RWPE1 (cell line): ENCODE measurements at places on chromosomes 2 and 18.
A peak's percentile ranks its signal among the peaks of the same experiment; 100 is the strongest.

- no peak for DNase-seq
These were observed 11.2 kb upstream of the ATP9B start for GRCh38 chr18:79058007-79058406.

DNA sequence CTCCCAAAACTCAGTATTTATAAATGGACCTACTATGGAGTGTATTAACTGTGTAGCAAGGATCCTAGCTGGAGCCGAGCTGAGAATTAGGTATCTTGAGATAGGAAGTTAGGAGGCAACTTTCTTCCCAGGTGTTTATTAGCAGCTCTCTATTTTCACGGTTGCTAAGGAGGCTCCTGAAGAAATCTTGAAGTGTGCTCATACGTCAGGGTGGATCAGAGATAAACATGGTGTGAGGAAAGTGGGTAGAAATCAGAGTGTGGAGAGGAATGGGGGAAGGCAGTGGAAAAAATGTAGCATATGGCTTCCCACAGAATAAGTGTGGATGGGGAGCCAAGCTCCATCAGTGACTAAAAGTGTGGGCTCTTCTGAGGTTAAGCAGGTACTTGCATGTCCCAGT is 104.3 kb downstream of the ABCA12 start:
- no peak for DNase-seq

GRCh38 chr2:72112981-72113846 is 34.4 kb downstream of the CYP26B1 start:
- no peak for DNase-seq

GRCh38 chr2:45119855-45120254 is 110.6 kb upstream of the SIX2 start:
- DNase-seq = peak; percentile 62

DNA sequence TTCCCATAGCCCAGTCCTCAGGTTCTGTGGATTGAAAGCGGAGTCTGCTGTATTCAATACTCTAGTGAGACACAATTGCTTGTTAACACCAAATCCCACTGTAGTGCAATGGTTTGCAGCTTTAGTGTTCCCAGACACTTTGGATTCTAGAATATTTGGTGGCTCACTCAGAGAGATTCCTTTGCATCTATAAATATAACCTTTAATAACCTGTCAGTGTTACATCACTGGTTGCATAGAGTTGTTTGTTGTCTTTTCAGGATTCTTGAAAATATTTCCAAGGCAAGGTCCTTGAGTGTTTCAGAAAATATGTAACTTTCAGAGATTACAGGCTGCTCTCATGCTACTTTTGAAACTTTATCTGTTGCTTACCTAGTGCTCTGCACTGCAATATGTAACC is 157.5 kb downstream of the ZEB2 start:
- no peak for DNase-seq

- DNase-seq = no peak
These were observed 402.8 kb downstream of the TXNL1 start for GRCh38 chr18:56235481-56236013.

- no peak for DNase-seq
These were observed 125.6 kb downstream of the CTNNA2 start for GRCh38 chr2:79638410-79638809.

DNA sequence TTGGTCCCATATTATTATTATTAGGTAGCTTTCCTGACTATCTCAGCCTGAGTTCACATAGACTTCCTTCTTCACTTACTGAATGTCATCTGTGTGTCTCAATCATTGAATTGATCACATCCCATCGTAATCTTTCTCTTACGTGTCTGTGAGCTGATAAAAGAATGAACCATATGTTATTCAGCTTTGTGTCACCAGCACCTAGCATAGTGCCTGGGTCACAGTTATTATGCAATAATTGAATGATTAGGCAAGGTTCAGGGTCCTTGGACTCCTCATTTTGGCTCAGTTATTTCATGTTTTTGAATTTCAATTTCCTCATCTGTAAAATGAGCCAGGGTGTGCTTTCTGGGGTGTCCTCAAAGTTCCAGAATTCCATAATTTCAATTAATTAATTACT is 107.2 kb downstream of the ZEB2 start:
- no peak for DNase-seq

- DNase-seq = no peak
These were observed 13.7 kb downstream of the MYCN start for GRCh38 chr2:15953891-15954680.

- peak; percentile 8 for DNase-seq
These were observed 32.7 kb downstream of the NLRC4 start for GRCh38 chr2:32231959-32232358.

- DNase-seq = no peak
These were observed 31.3 kb downstream of the NCK2 start for GRCh38 chr2:105775809-105776559.

DNA sequence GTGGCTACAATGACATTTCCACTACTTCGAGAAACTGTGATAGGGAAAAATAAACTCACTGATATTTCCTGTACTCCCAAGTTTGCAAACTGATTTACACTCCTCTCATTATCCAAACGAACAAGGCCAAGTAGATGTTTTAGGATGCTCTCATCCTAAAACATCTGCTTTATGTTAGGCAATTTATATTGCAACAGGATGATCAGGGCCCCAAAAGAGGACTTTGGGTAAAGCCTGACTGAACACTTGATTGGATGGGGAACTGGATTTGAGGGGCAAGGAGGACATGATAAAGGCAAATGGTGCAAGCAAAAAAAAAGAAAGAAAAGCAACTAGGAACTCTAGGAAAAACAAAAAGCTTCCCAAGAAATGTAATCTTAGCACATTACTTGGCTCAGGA is 2.1 kb upstream of the HES6 start:
- no peak for DNase-seq

DNA sequence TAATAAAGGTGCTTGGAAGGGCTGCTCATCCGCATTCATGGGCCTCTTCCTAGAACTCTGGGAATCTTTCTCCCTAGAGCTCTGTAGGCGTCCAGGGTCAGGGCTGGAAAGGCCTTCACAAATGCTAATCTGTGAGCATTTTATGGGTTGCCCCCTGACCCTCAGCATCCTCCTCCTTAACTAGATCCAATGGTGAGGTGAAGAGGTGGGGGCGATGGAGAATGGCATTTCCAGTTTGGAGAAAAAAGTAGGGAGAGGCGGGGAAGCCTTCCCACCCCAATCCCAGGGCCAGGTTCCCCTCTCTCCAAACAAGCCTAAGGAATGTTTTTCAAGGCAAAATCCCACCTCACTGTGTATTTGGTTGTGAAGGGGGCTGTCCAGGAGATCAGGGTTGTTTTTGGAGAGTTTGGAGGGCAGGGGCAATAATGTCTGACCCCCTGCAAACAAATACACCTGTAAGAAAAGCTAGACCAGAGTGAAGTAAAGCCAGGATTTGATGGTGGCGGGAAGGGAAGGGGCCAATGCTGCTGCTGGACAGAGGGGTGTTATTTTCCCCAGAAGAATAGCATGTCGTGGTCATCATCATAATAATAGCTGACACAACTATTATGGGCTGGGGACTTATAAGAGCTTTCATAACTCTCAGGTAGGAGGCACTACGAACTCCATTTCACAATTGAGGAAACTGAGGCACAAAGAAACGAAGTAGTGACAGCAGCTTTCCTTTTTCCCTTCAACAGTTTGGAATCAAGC is 1.4 kb upstream of the MYCN start:
- DNase-seq = no peak

- DNase-seq = no peak
These were observed 119.4 kb downstream of the TMEM18 start for GRCh38 chr2:557635-558301.

DNA sequence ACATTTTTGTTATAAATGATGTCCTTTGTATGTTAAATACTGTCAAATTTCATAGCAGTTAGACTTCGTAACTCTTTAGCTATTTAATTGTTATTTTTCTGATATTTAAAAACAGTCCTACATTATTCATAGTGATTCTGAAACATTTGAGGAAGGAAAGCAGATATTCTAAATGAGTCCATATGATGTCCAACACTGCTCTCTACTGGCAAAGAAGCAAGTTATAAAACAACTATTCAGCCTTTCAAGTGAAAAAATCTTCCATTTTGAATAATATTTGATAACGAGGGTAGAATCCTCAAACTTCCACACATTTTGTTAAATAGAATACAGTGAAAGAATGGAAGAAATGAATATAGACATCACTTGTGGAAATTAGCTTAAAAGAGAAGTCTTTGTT is 220.8 kb downstream of the GULP1 start:
- peak; percentile 9 for DNase-seq

GRCh38 chr2:120551522-120551921 is 184.1 kb upstream of the GLI2 start:
- DNase-seq = no peak

DNA sequence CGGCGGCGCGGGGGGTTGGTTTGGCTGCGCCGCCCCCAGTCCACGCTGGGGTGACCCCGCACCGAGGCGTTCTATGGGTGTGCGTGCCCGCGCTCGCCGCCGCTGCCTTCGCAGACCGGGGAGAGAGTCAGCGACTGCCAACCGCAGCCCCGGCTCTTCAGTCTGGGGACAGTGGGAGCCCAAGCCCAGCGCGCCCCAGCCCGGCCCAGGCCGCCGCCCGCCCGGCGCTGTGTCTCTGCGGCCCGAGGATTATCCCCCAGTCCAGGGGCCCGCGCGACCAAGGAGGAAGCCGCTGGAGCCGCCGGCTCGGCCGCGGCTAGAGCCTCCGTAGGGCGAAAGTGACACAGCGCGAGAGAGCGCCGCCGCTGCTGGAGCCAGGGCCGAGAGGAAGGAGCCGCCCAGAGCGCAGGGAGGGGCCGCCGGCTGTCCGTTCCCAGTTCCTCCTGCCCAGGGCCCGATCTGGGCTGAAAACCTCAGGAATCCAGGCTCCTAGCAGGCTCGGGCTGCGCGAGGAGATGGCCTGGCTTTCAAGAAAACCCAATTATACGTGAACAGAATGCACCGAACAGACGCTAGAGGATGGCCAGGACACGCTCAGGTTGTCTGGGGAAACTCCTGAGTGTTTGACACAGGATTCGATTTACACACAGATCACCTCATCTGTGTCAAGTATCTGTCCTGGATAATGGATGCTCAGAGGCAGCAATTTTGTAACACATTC is 2.4 kb downstream of the CTIF start:
- DNase-seq = peak; percentile 20

- no peak for DNase-seq
These were observed 281.3 kb downstream of the TDRD15 start for GRCh38 chr2:21404827-21405625.

GRCh38 chr2:172817411-172817810 is 81.8 kb downstream of the RAPGEF4 start:
- no peak for DNase-seq

- DNase-seq = no peak
These were observed 66.7 kb downstream of the FAM228A start for GRCh38 chr2:24241528-24241927.

DNA sequence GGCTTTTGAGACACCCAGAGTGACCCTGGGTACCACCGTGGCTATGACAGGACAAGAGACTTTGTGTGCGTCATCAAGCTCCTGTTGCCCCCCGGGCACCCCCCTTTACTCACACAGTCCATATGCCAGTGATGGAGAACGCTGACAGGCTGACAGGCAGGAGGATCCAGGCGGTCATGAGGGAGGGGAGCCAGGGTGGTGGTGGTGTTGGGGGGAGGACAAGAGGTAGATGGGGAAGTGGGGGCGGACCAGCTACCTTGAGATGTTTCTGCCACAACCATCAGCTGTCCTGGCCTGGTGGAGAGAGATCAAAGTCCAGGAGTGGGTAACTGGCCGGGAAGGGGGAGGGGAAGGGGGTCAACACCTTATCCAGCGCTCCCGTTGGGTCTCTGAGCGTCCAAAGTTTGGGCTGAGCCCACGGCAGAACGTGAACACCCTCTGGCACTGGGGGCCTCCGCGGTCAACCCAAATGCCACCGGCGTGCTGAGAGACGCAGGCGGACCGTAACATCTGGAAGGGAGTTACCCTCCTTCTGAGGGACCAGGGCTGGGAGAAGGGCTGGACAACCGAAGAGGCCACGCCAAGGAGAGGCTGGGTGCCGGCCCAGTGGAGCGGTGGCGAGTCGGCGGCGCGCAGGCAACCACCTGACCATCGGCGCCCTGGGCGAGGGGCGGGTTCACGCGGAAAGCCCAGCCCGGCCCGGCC is 575 bp downstream of the TMEM150A start:
- no peak for DNase-seq

GRCh38 chr2:165203689-165204559 is at the start of gene SCN3A:
SCN3A (minus strand) TSS chr2:165204050; CDS start chr2:165176394, 27,656 bp downstream.
- DNase-seq = peak; percentile 21

- no peak for DNase-seq
These were observed 187.6 kb downstream of the ARHGAP28 start for GRCh38 chr18:6917072-6917471.

GRCh38 chr2:41930807-41931566 is 116.8 kb upstream of the PKDCC start:
- DNase-seq = peak; percentile 58

DNA sequence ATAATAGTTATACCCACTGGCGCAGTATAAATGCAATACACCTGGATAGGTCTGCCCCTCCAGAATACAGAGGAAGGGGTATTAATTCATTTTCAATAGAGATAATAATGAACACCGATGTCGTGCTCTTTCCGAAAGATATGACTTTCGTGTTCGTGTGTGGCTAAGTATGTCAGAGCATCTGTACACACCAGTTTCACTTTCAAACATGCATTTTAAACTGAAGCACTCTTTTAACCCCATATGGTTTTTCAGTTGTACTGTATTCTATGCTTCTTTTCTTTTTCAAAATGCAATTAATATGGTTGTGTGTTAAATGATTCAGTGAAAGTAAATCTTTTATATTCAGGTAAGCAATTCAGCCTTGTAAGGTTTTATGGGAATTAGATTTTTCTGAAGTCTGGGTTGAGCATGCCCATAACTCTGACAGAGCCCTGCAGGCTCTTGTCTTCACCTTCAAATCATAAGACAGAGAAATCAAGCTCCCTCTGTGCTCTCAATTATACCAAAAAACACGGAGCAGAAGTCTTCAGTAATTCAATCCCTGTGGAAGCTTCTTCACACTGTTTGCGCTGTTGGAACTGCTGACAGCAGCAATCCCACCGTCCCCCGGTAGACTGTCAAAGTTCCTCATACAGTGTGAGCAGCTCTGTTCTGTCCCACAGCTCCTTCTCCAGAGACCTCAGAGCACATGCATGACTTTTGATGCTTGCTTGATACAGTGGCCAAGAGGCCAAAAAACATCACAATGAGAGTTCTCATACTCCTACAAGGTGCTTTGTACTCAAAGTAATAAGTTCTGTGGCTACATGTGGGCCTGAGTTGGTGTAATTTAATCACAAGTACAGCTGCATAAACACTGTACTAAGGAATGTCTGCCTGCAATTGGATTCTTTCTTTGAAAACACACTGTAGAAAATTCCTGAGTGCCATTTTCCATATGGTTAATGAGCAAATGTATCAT is 186.8 kb downstream of the ZNF521 start:
- DNase-seq = no peak

- no peak for DNase-seq
These were observed 319.1 kb downstream of the AGPS start for GRCh38 chr2:177711483-177712265.

GRCh38 chr2:134625311-134625710 is 93.5 kb downstream of the TMEM163 start:
- no peak for DNase-seq

GRCh38 chr2:217902379-217903141 is 100.2 kb downstream of the TNS1 start:
- peak; percentile 31 for DNase-seq

GRCh38 chr2:125852364-125852763 is 803.6 kb upstream of the GYPC start:
- no peak for DNase-seq
